ENCODE measurements at places on chromosomes 12 and 14.
A peak's percentile ranks its signal among the peaks of the same experiment; 100 is the strongest.

DNA sequence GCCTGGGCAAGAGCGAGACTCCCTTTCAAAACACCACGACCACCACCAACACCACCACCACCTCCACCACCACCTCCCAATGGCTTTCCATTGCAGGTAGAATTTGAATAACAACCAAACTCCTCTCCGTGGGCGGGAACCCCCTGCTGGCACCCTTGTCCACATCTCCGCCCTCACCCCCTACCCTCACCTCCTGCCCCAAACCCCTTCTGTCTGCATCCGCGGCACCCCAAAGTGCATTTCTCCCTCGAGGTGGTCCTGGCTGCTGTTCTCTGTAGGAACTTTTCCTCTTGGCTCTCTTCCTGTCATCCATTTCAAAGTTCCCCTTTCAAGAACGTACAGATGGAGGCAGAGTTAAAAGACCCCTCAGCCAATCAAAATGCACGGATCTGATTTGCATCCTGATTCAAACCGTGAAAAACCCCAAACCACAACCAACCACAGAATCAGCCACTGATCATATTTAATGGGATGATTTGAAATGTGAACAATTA, 3.8 kb downstream of the SDSL start:
- DNase-seq = no peak

DNA sequence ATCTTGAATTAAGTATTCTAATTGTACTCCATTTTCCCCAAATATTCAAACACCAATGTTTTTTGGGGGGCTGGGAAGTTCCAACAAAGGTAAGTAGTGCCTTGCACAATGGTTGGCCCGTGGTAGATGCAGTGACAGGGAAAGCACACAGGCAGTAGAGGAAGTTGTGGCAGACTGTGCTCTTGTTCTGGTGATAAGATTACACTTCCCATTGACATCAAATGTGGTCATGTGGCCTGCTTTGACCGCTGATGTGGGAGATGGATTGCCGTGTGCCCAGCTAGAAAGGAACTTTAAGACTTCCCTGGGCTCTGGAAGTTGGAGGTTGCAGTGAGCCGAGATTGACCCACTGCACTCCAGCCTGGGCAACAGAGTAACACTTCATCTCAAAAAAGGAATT, 223.8 kb downstream of the VRK1 start:
- no peak for DNase-seq

- DNase-seq = no peak
These were observed 77.0 kb downstream of the POLR3B start for GRCh38 chr12:106434526-106434925.

GRCh38 chr12:19639781-19640415, 200.6 kb downstream of the AEBP2 start:
- no peak for DNase-seq

- no peak for DNase-seq
These were observed 72.5 kb upstream of the MYL2 start for GRCh38 chr12:110992909-110993308.

GRCh38 chr12:124750787-124751471, 112.7 kb downstream of the SCARB1 start:
- peak; percentile 65 for DNase-seq

DNA sequence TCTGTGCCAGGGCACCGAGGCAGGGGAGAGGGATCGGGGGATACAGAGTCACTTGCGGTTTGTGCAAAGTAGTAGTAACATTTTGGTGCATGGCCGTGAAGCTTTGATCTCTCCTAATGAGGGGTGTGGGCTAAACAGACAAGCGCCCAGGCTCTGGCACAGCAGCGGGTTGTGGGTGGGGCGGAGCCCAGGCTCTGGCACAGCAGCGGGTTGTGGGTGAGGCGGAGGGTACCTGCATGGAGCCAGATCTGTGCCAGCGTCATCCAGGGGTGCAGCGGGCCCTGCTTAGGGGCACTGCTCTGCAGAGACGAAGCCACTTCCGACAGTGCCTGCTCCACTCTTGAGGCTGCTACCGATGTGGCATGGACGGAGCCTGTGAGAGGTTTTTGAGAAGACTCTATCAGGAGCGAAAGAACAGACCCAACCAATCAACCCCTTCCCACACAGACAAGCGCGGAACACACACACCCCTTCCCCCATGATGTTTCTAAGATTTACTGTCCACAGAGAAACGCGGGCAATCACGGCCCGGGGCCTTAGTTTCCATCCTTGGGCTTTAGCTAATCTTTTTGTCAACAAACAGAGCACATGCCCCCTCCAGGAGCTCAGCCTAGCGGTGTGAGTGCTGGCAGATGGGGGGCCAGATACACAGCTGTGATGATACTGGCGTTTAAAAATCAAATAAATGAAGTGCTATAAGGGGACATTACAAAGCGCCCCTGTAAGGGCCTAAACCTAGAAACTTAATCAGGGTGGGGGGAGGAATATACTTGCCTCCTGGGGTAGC, 196.6 kb downstream of the CALM1 start:
- no peak for DNase-seq

DNA sequence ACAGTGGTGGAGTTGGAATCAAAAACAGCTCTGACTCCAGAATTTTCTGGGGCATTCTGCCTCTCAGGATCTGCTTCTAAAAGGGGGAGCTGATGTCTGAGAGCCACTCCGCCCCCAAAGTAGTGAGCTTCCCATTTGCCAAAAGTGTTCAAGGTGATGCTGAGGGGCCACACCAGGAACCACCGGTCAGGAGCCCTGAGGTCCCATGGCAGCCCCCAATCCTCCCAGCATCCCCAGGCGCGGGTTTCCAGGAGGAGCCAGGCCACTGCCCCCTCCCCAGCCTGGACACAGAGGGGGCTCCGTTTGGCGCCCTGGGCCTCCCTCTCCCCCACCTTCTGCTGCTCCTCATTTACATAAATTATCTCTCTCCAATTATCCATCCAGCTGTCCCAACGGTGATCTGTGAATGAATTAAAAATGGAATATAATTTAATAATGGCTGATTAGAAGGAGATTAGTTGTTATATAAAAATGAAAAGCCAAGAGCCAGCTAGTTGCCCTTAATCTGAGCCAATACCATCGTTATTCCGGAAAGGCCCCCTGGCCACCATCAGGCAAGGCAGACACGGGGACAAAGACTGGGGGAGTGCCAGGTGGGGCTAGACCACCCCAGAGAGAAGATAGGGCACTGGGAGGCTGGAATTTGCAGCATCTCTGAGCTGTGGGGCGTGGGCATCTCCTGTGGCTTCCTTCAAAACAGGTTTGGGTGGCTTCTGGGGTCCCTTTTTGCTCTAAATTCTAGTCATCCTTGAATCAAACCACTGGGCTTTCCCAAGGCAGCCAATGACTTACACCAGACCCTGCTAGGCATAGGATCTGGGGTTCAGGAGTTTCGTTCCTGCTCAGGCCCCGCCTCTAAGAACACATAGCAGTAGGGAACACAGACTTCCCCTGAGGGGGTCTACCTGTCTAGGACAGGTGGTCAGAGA, 19.7 kb upstream of the VSX2 start:
- DNase-seq = no peak

- no peak for DNase-seq
These were observed 319.4 kb downstream of the VRK1 start for GRCh38 chr14:97116546-97116945.

- DNase-seq = no peak
These were observed 25.7 kb upstream of the PLD4 start for GRCh38 chr14:104898870-104899510.

GRCh38 chr12:87196321-87196720, 832.9 kb downstream of the C12orf50 start:
- DNase-seq = peak; percentile 11

DNA sequence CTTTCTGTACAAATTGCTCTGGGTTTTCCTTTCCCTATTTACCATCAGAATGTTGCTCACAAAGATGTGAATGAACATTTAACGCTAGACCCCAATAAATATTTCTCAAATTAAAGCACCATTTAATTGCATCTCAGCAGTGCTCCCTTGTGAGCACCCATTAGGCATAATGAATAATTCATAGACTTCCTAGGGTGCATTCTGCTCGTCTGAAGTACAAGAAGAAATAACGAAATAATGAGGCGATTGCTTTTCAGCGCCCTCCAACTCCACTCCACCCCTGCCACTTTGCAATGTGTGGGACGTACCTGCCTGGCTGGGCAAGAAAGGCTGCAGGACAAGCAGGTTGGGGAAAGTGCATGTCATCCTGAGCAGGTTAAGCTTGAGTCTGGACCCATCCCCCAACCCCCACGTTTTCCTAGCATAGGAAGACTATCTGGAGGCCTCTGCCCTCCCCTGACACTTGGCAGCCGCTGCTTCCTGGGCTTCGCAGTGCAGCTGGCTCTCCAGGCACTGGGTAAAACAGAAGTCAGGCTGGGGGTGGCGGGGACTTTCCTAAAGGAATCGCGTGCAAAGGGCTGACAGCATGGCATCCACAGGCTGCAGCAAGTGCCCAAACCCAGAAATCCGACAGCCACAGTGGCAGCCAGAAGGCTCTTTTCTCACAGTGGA, 253.7 kb downstream of the DUSP6 start:
- peak; percentile 71 for DNase-seq

- no peak for DNase-seq
These were observed 713.5 kb downstream of the FSCB start for GRCh38 chr14:43793579-43793978.

- no peak for DNase-seq
These were observed 27.7 kb downstream of the TPCN1 start for GRCh38 chr12:113248842-113249435.

- DNase-seq = no peak
These were observed 199.9 kb downstream of the PHETA1 start for GRCh38 chr12:111169032-111169431.

DNA sequence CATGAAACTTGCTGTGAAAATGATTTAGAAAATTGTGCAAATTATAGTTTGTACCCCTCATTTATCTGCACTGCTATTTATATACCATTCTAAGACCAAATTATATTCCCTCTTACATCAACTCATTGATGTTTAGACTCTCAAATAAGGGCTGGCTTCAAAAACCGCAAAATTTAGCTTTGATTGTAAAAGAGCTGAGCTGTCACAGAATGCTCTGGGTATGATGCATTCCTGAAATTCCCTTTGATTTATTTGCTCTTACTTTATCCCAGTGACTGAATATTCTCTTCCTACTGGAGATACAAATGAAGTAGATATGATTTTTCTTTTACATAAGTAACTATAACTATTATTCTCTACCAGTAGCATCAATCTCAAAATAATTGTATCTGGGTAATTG, 78.0 kb upstream of the TMTC2 start:
- no peak for DNase-seq

GRCh38 chr12:121240484-121241101, 30.7 kb downstream of the P2RX4 start:
- DNase-seq = peak; percentile 63

- DNase-seq = peak; percentile 66
These were observed 480.4 kb downstream of the DIO2 start for GRCh38 chr14:79730953-79731352.

DNA sequence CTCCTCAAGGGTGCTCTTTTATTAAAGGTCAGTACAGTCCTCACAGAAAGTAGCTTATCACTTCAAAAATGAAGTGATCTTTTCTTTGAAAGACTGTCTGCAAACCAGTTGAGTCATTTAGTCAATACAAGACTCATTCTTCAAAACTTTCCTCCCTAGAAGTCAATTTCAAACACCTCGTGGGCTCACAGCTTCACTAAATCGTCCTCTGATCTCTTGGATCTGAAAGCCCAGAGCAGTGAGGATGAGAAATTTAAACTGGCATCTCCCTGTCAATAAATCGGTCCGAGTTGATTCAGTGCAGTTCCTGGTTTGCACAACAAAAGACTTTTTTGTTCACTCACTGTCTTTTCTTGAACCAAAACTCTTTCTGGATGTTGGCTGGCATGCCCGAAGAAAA, 44.5 kb downstream of the NUAK1 start:
- DNase-seq = no peak

DNA sequence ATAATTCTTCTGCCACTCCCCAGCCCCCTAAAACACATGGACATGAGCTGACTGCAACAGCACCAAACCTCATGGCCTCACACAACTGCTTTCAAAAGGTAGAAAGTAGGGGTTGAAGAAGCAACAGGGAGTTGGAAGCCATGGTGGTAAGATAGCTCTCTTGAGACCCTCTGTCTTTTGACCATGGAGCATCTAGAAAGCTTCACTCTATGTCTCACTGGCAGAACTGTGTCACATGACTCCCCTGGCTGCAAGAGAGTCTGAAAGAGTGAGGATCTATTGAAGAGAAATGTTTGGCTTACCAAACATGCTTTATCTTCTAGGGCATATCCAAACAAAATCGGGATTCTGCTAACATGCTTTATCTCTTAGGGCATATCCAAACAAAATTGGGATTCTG, 142.9 kb upstream of the WSCD2 start:
- no peak for DNase-seq

GRCh38 chr12:9334964-9335363, 126.8 kb upstream of the PZP start:
- DNase-seq = no peak

GRCh38 chr14:101179691-101180211, 276.2 kb upstream of the RTL1 start:
- no peak for DNase-seq

GRCh38 chr12:108442067-108442466, 73.0 kb upstream of the FICD start:
- peak; percentile 19 for DNase-seq
